Nasal cavity respiratory epithelium epithelial cell of viscerocranial mucosa (primary cell): ENCODE measurements at places on chromosomes 4 and X. TPM values are rescaled to one million over a fixed set of nuclear protein-coding genes. Genes with fewer than 3 reads are reported as not detected.

The FAM241A gene
- total RNA-seq, result 4.1 and 4.3 TPM in 2 replicates

The XAGE2 gene
- not detected in 2 replicates for total RNA-seq

The MAGEB10 gene
- not detected in 2 replicates for total RNA-seq

The CYBB gene
- under 0.01 TPM in 1 of 2 replicates, not detected in the other for total RNA-seq
